Uterus (tissue), 4 donors: ENCODE measurements at places on chromosomes 2 and 18. TPM values are rescaled to one million over a fixed set of nuclear protein-coding genes. Genes with fewer than 3 reads are reported as not detected.

TTN gene
- 6.0 TPM for total RNA-seq

BOLL gene
- not detected for total RNA-seq

LRP1B gene
- not detected for total RNA-seq

CXCR4 gene
- 7.1 TPM for total RNA-seq

MTLN gene
- total RNA-seq = 27.2 TPM

LIPT1 gene
- total RNA-seq = 140 TPM

CD8B2 gene
- 0.07 TPM for total RNA-seq

CD302 gene
- total RNA-seq = 103 TPM

GKN1 gene
- not detected for total RNA-seq

TMEM178A gene
- not detected for total RNA-seq

DNA sequence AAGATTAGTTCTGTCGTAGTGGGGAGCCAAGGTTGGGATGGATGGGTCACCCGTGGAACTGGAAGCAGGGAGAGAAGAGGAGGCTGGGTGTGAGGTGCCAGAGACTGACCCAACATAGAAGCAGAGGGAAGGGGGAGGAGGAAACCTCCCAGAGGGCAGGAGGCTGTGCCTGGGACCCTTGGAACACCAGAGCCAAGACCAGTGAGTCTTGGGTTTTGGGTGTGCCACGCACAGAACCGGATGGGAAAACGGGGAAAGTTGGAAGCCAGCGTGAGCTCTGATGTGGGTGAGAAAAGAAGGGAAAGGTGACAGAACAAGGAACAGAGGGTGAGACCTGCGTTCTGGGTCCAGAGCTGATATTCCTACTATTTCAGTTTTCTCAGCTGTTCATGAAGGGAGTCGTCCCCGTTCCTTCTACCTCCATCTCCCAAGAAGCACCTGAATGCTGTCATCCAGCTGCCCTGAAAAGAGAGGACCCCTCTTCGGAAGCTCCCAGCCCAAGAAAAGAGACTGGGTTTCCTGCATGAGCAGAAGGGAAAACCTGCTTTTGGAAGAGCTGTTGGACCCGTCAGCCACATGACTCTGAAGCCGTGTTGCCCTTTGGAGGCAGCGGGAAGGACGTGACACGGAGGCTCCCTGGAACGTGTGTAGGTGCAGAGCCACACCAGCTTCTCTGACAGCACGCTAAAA, 250.1 kb downstream of the NDUFA10 start:
- no peak for DNase-seq
- no peak overlapping the region for H3K27ac ChIP-seq
- H3K4me1 ChIP-seq = no peaks in the 10 kb centered on the region
- no peaks in the 10 kb centered on the region for H3K27me3 ChIP-seq
- no peak overlapping the region for H3K4me3 ChIP-seq

- H3K36me3 ChIP-seq = no peaks in the 10 kb centered on the region
- no peak overlapping the region for H3K4me3 ChIP-seq
- no peaks in the 10 kb centered on the region for H3K4me1 ChIP-seq
- no peak overlapping the region for H3K27ac ChIP-seq
- no peaks in the 10 kb centered on the region for H3K27me3 ChIP-seq
Observed at GRCh38 chr18:76720683-76721082, 101.7 kb upstream of the ZNF236 start.

DNA sequence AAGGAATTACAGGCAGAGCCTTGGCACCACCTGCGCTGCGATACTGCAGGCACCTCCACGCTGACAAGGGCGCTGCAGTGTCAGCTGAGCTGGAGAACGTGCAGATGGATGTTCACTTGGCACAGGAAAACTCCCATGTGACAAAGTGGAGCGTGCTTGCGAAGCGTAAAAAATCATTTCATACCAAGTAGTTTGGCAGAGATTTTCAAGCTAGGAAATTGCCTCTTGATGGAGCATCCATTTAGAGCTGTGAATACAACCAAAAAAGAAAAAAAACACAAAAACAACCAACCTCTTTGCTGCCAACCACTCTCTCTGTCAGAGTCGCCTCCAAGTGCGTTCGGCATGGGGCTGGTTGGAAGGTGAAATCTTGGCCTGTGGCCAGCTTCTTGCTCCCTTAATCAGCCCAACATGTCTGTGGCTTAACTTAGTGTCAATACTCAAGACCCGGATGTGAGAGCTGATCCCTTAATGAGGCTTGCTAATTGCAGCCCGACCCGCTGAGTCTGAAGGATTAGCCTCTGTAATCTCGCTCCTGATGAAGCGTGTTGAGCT, 38.1 kb downstream of the ACOXL start:
- DNase-seq = no peak
- no peak overlapping the region for H3K4me3 ChIP-seq
- no peaks in the 10 kb centered on the region for H3K4me1 ChIP-seq
- no peaks in the 10 kb centered on the region for H3K27me3 ChIP-seq
- H3K36me3 ChIP-seq = no peaks in the 10 kb centered on the region
- no peak overlapping the region for H3K27ac ChIP-seq

DNA sequence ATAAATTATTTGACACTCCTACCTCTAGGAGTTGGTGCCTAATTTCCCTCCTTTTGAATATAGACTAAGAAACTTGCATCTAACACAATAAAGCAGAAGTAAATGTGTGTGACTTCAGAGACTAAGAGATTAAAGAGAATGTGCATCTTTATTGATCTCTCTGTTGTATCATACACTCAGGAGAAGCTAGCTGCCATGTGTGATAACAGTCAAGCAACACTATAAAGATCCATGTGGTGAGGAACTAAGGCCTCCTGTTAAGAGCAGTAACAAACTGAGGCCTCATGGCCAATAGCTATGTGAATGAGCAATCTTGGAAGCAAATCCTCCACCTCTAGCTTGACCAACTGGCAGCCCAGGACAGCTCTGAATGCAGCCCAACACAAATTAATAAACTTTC, 3.4 kb downstream of the FANCL start:
- no peak overlapping the region for H3K4me3 ChIP-seq
- no peaks in the 10 kb centered on the region for H3K27me3 ChIP-seq
- H3K36me3 ChIP-seq = no peaks in the 10 kb centered on the region
- no peak for DNase-seq
- no peaks in the 10 kb centered on the region for H3K4me1 ChIP-seq

DNA sequence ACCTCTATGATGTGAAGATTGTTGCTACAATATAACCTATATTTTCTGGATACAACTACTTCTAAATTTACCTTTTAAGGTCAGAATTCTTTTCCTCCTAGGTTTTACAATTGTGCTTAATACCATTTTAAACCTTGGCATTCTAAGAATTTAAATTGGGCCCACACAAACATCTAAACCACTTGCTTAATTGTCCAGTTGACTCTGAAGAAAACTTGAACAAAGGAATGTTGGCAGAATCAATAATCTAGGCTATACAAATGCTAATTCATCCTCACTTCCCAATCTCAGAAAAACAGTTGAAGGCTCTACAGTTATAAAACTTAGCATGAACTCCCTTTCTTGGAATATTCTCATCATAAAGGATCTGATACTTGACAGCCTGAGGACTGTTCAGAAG, 84.3 kb downstream of the RPRM start:
- no peak for DNase-seq
- H3K4me1 ChIP-seq = no peaks in the 10 kb centered on the region
- H3K36me3 ChIP-seq = no peaks in the 10 kb centered on the region
- no peak overlapping the region for H3K4me3 ChIP-seq
